ENCODE measurements at places on chromosomes 6 and 20.

DNA sequence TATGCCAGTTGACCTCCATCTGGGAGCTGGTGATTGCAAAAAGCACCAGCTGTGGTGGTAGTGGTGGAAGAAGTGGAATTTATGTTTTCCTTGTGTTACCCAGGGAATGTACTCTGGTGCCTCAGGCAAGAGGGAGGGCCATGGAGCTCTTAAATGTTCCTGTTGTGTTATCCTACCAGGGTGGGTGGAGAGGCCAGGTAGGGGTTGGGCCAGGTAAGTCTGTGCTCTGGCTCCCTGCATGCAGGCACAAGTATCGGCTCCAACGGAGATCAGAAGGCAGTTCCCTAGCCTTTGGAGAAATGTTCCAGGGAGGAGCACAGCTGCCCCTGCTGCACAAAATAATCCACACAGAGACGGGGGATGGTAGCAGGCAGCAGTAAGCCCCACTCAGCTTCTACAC is 419.3 kb upstream of the EYS start:
- no peak for DNase-seq

DNA sequence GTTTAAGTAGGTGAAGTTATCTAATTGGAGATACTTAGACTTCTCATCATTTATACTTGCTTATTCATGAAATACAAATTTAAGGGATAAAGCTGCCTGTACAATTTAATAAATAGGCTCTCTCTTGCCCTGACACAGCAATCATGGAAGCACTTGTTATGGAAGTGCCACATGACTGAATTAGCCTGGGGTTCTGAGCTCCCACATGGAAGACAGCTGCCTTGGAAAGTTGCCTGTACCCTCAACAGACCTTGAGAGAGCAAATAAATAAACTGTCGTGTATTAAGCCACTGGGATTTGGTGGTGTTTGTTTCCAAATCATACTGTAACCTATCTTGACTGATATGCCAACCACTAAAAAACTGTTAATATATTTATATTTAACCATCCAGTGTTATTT is 87.0 kb upstream of the RSPO3 start:
- no peak for DNase-seq

DNA sequence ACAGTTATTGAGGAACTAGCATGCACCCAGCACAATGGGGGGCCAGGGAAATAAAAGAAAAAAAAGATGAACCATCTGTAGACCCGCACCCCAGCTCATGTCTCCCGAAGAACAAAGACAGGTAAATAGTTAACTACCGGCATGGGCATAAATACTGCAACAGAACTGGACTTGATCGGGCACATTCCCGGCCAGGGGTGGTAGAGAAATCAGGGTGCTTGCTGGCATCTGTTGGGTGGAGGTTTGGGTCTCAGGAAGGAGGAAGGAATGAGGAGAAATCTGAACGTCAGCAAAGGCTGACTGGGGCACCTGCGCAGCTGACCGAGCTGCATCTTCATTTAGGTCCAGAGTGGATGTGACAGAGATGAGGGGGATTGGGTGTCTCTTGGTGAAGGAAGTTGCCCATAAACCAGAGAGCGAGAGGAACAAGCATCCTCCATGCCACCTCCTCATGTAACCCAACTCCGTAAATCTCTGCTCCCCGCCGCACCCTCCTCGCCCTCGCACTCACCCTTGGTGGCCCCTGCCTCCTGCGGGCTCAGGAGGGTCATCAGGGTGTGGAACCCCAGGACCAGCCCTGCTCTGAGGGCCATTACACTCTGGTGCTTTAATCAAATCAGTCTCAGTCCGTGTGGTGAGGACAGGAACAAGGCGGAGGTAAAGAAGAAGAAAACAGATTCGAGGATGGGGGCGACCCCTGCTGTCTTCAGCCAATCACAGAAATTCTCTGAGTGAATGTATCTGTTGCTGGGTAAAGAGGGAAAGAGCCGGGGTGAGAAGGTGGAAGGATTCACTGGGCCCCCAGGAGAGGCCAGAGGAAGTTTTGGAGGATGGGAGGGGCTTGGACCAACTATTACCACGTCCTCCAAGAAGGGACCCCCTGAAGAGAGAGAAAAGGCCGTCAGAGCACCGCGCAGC is at the start of gene HLA-DOA:
Gene HLA-DOA (minus strand): TSS at position 648 of the 918 bp plus-strand sequence.
- DNase-seq = no peak

GRCh38 chr6:136992113-136992512 is 52.7 kb downstream of the IL20RA start:
- DNase-seq = no peak

DNA sequence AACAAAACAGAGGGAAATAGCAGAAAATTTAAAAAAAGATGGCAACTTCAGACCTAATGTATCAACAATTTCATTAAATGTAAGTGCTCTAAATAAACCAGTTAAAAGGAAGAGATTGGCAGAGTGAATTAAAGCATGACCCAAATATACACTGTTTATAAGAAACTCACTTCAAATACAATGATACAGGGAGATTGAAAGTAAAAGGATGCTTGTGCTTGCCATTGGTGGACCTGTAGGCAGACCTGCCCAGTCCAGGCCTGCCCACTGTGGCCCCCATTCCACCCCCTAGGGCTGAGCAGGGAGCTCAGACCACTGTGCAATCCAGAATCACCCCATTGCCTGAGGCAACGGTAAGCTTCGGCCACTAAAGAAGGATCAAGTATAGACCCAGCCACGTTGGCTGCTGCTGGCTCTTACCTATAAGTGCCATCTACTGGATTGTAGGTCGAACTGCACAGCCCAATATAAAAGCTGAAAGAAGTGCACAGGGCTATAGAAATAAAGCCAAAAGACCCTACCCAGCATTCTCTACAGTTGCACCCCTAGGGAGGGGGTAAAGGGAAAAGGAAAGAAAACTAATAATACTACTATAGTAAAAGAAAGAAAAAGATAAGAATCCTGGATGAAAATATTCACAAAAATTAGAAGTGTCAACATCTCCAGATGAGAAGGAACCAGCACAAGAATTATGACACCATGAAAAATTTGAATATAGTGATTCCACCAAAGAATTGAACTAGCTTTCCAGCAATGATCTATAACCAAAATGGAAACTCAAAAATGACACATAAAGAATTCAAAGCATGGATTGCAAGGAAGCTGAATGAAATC is 36.1 kb downstream of the PSMB1 start:
- DNase-seq = no peak

GRCh38 chr6:137820425-137820824 is 46.6 kb upstream of the TNFAIP3 start:
- no peak for DNase-seq

DNA sequence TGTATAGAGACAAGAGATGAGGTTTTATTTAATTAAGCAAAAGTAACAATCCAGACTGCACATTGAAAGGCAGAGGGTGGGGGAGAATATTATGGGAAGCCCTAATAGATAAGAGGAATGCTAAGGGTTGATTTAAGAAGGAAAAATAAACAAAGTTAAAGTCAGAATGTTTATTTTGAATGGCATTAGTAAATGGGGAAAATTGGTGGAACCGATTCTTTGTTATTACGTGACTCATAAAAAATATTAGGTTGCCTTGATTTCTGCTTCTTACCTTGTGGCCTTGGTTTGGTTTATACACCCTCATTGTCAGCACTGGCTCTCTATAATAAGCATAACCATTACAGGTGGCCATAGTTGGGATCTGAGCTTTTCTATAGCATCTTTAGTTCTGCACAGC is 674.8 kb upstream of the CITED2 start:
- DNase-seq = no peak

GRCh38 chr20:24764794-24765202 is 184.3 kb upstream of the CST7 start:
- no peak for DNase-seq

- DNase-seq = no peak
These were observed 159.3 kb downstream of the CD83 start for GRCh38 chr6:14276667-14277404.
